ENCODE measurements at places on chromosomes 11 and 22.

DNA sequence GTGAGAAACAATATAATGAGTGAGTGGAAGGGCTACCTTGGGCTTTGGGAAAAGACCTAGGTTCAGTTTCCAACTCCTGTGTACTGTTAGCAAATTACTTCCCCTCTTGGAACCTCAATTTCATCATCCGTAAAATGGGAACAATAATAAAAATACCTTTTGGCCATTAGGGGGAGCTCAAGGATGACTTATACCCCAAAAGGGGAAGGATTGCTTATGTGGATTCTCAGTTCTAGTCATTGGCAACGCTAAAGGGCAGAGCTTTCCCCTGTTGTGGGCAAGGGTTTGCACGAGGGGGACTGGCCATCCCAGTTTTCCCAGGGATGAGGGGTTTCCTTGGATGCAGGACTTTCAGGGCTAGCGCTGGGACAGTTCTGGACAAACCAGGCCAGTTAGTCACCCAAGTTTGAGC lies 3.1 kb upstream of the COMMD9 start:
- peak; percentile 63 for DNase-seq

DNA sequence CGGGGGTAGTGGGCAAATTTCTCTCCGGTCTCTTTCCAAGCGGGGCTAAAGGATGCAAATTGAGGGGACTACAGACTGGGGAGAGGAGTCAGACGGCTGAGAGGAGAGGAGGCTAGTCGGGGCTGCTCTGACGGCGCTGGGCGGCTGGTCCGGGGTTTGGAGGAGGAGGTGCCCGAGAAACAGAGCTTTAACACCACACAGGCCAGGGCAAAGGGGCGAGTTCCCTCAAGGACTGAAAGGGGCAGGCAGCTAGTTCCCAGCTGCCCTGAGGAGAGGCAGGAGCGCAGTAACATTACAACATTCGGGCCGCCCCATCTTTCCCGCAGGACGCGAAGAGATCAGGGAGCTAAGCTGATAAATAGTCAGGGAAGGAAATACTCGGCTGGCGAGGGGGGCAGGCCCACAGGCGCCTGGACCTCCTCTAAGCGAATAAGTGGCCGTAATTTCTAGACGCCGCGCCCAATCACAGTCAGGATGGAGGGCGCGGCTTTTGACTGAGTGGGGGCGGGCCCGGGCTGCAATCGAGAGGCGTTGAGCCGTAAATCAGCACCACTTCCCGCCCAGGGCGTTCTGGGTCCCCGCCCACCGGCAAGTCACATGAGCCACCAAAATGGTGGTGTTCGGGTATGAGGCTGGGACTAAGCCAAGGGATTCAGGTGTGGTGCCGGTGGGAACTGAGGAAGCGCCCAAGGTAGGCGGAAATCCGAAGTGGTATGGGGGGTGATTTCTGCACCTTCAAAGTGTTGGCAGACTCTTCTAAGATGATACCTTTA lies at the start of gene TMEM126B:
TSS of gene TMEM126B (plus strand) at position 596 of the 773 bp plus-strand sequence. CDS start at position 611, 15 bp downstream.
- DNase-seq = peak; percentile 82

DNA sequence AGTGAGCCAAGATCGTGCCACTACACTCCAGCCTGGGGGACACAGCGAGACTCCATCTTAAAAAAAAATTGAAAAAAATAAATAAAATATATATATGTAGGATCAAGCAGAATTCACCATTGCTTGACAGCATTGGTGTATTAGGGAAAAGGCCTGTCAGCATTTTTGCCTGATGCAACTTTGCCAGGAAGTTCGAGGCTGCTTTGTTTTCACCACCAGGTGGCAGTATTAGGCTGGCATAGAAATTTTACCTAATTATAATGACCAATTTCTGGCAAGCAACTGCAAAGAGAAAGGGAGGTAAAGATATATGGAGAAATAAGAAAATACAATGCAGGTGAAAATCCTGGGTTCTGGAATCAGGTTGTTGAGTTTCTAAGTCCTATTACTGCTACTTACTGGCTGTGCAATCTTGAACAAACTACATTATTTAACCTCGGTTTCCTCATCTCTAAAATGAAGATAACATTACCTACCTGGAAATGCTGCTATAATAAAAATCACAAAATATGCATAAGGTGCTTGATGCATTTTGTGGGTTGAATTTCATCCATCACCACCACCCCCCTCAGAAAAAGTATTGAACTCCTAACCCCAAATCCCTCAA lies 24.7 kb downstream of the LAYN start:
- peak; percentile 56 for DNase-seq

GRCh38 chr11:66850588-66851238 lies 6.2 kb upstream of the LRFN4 start:
- no peak for DNase-seq

GRCh38 chr22:40426594-40427333 lies 56.4 kb downstream of the SGSM3 start:
- DNase-seq = no peak

- DNase-seq = no peak
Observed at GRCh38 chr11:131600628-131601027, 230.2 kb downstream of the NTM start.

- DNase-seq = no peak
Observed at GRCh38 chr11:68962527-68963250, 18.1 kb downstream of the MRGPRD start.

DNA sequence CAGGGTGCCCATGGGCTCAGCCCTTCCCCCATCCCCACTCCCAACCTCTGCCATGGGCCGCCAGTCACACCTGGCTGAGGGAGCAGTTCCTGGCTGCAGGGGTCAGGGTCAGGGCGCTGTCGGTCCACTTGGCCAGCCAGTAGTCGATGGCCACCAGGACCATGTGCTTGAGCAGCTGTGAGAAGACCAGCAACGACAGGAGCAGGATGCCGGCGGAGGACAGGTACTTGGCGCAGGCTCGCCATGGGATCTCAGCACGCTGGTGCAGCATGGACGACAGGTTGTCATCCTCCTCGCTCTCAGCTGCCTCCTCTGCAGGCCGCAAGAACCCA lies 18.3 kb upstream of the KCNJ11 start:
- no peak for DNase-seq

- no peak for DNase-seq
Observed at GRCh38 chr11:117413616-117414015, 86.0 kb downstream of the CEP164 start.

- DNase-seq = no peak
Observed at GRCh38 chr11:102428696-102429095, 23.9 kb downstream of the TMEM123 start.

GRCh38 chr11:17992916-17993315 lies 19.9 kb downstream of the SERGEF start:
- no peak for DNase-seq

DNA sequence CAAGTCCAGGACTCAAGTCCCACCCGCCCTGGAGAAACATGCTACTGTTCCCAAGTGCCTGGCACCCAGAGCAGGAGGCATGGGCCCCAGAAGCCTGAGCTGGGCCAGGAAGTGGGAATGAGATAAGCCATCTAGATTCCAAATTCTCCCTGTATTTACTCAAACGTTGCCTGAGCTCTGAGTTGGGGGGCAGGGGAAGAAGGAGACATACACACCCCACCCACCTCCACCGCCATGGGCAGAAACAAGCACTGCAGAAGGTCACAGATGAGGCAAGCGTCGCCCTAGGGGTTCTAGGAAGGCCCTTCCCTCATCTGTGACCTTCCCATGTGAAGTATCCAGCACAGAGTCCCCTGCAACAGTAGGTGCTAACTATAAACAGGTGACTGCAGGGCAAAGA lies 54.0 kb downstream of the PLEKHA7 start:
- DNase-seq = no peak

DNA sequence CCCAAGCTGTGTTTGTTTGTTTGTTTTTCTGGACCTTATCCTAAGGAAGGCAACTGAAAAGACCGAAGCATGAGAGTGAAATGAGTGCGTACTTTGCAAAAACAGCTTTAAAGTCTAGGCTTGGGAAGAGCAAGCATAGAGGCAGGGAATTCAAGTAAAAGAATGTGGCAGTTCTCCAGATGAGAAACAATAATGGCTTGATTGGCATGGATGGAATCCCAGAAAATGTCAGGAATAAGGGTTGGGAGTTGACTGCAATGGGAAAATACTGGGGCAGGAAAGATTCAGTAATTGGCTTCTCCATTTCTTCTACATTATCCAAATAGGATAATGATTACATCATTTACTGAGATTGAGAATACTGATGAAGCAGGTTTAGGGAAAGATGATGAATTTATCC lies 17.5 kb downstream of the SAAL1 start:
- no peak for DNase-seq

- peak; percentile 58 for DNase-seq
Observed at GRCh38 chr22:46758867-46759290, 3.6 kb upstream of the TBC1D22A start.

DNA sequence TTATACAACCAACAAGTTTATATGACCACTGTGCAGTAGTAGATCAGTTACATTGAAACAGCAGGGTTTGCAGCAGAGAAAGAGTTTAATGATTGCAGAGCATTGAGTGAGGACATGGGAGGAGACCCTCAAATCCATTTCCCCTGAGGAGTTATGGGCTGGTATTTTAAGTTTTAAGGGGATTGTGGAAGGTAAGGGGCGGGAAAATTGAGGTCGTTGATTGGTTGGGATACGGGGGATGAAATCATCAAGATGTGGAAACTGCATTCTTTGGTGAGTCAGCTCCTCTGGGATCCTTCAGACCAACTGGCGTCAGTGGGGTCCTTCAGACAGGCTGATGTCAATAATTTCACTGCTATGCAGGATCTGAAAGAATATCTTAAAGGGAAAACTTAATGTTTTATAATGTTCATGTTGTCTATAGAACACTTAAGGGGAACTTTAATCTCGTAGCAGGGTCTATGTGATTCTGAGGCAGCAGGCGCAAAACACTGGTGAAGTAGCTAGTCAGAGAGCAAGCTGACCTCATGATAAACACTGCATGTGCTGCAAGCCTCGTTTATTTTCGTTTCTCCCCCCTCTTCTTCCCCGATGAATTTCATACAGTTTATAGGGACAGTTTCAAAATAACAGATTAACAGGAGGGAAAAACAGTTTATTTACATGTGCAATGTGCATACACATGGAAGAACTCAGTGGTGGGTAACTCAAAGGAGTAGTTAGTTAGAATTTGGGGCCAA lies 17.4 kb upstream of the BACE1-AS start:
- peak; percentile 86 for DNase-seq

DNA sequence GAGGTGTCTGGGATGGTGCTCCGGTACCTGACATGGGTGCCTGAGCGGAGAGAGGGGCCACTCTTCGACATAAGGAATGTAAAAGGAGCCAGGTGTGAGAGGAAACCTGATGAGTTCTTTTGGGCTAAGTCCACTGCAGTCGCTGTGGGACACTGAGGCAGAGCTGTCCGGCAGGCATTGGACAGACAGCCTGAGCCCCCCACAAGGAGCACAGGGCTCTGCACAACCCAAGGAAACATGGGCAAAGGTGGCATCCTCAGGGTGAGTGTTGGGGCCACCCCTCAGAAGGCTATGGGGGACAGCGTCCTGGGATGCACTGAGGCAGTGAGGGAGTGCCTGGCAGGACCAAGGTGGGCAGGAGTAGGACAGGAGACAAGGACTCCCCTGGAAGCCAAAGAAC lies 57.7 kb upstream of the EMID1 start:
- DNase-seq = no peak

GRCh38 chr11:14065141-14065540 lies 102.6 kb downstream of the SPON1 start:
- DNase-seq = no peak

GRCh38 chr11:104073950-104074705 lies 37.7 kb downstream of the DDI1 start:
- no peak for DNase-seq

DNA sequence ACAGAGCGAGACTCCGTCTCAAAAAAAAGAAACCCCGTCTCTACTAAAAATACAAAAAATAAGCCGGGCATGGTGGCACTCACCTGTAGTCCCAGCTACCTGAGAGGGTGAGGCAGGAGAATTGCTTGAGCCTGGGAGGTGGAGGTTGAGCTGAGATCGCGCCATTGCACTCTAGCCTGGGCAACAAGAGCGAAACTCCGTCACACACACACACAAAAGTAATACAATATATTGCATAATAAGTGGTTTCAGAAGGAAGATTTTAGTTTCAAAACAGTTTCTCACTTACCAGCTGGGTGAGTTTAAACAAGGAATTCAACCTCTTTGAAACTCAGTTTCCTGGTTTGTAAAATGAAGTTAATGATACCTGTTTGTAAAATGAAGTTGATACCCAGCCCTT lies 32.7 kb upstream of the HTR3A start:
- no peak for DNase-seq

DNA sequence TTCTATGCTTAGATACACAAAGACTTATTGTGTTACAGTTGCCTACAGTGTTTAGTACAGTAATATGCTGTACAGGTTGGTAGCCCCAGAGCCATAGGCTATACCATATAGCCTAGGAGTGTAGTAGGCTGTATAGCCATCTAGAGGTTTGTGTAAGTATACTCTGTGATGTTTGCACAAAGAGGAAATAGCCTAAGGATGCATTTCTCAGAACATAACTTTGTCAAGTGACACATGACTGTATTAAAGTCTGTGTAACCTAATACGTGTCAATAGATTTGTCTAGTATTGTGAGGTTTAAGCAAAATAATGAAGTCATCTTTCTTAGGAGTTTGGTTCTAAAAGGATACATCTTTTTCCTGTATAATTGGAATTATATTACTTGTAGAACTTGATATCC lies 5.5 kb downstream of the ZC3H12C start:
- DNase-seq = no peak

DNA sequence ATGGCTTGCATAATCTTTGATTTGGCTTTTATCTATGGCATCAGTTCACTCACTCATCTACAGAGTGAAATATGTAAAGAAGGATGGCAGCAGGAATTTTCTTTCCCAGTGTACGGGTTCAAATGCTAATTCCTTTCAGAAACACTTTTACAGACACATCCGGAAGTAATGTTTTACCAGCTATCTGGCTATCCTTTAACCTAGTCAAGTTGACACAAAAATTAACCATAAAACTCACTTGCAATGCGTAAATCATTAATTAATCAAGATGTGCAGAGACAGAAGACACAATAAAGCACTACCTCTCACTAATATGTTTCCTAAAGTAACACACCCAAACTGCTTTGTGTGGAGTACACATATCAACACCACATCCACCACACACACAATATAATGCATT lies 378.9 kb upstream of the ANO3 start:
- no peak for DNase-seq

- DNase-seq = no peak
Observed at GRCh38 chr11:724778-725386, 18.9 kb downstream of the EPS8L2 start.
